ENCODE measurements at places on chromosomes 11 and 22.

- DNase-seq = no peak
These were observed 35.3 kb downstream of the PITPNB start for GRCh38 chr22:27883656-27884350.

DNA sequence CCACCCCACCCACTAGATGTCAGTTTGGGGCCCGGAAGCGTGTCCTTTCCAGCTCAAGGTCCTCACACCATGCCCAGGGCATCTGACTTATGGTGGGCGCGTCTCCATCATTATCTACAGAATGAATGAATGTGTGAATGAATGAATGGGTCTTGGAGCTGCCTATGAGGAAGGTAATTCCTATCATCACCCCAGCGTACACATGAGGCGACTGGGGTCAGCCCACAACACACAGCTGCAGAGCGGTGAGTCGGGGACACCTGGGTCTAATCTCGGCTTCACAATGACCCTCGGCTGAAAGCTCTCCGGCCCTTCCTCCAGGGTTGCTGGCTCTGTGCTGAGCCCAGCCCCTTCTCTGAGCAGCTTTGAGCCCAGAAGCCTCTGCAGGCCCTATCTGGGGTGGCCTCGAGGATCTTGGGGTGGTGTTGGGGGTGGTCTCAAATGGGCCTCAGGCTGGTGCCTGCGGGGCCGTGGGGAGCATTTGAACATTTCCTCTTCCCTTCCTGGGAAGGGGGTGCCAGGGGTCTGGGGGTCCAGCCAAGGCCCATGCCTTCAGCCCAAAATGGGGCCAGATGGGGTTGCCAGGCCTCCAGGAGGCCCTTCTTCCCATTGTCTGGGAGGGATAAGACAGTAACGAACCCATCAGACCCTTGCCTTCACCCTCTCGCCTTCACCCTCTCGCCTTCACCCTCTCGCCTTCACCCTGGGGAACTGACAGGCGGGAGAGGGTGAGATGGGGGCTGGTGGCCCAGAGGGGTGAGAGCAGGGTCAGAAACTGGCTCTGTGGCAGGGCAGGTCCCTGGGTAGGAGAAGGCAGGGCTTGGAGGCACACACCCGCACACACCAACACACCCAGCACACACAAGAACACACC lies 82.4 kb downstream of the MYEOV start:
- no peak for DNase-seq

- DNase-seq = no peak
These were observed 12.1 kb upstream of the FAT3 start for GRCh38 chr11:92212530-92212929.

- no peak for DNase-seq
These were observed 162.8 kb downstream of the ST3GAL4 start for GRCh38 chr11:126518071-126518971.
